ENCODE measurements at places on chromosomes 5 and 9.

DNA sequence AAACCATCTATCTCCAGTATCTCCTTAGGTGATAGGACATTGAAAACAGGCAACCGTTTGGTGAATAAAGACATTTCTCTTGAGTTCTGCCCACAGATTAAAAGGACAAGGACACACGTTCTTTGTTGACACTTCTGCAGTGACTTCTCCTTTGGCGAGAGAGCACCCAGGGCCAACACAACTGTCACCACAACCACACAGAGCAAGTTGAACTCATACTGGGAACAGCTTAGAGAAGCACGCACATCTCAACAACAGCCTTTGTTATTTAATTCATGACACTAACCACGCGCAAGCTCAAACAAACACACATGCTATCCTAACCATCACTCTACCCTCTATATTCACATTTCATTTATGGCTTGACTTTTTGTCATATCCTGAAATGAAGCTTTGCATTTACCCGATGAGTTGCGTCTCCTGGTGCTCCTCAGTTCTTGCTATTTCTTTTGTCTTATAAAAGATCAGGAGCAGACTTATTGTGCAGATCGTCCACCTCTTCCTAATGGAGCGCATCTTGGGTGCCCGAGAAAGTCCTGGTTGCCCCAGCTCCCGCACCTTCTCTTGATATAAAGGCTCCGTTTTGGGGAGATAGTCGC, 543 bp downstream of the ST8SIA4 start:
- no peak for DNase-seq

DNA sequence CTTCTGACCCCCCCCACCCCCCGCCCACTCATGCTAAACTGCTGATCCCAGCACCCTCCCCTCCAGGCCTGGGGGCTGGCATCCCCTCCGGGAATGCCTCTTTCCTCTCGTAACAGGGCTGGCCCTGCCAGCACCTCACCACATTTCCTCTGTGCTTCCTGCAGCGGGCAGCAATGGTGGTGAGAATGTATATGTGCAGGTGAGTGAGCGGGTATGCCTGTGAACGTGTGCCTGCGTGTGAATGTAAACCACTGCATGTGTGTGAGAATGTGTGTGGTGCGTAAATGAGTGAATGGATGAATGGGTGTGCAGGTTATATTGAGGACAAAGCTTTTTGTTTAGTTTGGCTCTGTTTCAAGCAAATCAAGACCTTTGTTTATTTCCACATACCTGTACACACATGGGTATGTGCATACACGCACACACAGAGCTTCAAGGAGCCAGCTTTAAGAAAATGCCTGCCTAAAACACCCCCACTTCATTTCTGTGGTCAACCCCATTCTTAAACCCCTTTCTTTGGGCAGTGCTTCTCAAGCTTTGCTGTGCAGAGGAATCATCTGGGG, 95.7 kb upstream of the SHB start:
- DNase-seq = no peak

DNA sequence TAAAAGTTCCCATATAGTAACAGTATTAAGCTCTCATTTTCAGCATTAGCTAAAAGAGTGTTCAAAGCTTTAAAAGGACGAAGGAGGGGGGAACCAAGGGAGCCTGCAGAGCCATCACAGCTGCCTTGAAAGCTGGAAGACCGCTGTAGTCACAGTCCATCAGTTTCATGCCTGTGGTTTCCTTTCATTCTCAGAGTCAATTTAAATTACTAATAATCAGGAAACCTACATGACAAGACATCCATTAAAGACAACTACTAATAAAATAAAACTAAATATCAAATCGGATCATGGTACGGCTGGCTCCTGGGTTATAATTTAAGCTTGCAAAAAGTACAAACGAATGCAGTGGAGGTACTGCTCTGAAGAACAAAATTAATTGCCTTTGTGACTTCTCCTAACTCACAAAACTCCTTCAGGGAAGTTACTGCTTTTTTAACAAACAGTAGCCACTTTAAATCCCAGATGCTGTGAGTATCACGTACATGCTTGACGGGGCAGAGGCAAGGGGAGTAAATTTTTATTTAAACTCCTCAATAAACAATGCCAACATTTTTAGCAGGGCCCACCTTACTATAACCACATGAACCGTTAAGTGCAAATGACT, 213.5 kb downstream of the DENND1A start:
- no peak for DNase-seq

- DNase-seq = no peak
Measured at GRCh38 chr9:109568568-109569210, 70.6 kb upstream of the PTPN3 start.

GRCh38 chr9:84971571-84971970, 302.0 kb downstream of the NTRK2 start:
- no peak for DNase-seq

DNA sequence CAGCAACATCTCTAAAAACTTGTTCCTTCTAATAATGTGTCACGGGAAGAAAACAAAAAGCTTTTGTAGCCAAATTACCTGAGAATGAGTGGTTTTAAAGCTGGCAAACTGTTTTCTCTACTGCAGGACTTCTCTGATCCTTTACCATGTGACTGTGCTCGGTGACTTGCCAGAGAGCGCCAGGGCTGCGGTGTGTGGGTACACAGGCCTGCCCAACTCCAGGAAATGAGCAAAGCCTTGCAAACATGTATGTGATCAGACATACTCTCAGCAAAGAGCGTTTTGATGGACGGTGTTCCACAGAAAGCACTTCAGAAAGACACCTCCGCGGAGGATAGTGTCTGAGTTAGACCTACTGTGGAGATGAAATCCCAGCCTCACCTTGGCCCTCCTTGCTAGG, 157.3 kb downstream of the SPOCK1 start:
- no peak for DNase-seq

- DNase-seq = no peak
Measured at GRCh38 chr5:150022681-150023080, 22.1 kb downstream of the HMGXB3 start.
